ENCODE measurements at places on chromosomes 13 and 19. TPM values are rescaled to one million over a fixed set of nuclear protein-coding genes. Genes with fewer than 3 reads are reported as not detected.

Gene HAUS5
- total RNA-seq: 6.8 TPM

Gene DNAAF3
- 0.76 TPM for total RNA-seq

Gene OR7D2
- not detected for total RNA-seq

Gene ADGRE3
- not detected for total RNA-seq

Gene ZNF211
- total RNA-seq: 9.3 TPM

Gene CCDC169
- total RNA-seq: 3.9 TPM

Gene FIZ1
- total RNA-seq: 2.6 TPM

Gene ANGPTL8
- total RNA-seq: not detected

Gene TICAM1
- total RNA-seq: 3.0 TPM

Gene LILRA2
- not detected for total RNA-seq

Gene PSG11
- not detected for total RNA-seq

Gene KLK6
- total RNA-seq: not detected

Gene WASF3
- 14.0 TPM for total RNA-seq

Gene ETV2
- total RNA-seq: 0.30 TPM

Gene LGALS14
- not detected for total RNA-seq

Measured in epithelial cell of umbilical artery (primary cell).